Effector CD8-positive, alpha-beta T cell (primary cell): ENCODE measurements at places on chromosomes 11 and 22.

- no peak for DNase-seq
Observed at GRCh38 chr11:68439355-68440065, 21.0 kb upstream of the PPP6R3 start.

DNA sequence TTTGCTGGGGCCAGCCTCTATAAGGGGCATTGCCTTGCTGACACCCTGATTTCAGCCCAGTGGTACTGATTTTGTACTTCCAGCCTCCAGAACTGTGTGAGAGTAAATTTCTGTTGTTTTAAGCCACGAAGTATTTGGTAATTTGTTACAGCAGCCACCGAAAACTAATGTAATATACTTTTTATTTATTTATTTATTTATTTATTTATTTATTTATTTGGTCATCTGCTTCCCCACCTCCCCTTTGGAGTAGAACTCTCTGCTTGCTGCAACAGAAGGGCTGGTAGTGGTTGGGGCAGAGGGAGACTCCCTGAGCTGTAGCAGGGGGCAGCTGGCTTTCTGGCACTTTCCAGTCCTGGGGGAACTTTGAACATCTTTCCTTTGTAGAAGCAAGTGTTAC is 128.4 kb upstream of the RAG2 start:
- DNase-seq = no peak

DNA sequence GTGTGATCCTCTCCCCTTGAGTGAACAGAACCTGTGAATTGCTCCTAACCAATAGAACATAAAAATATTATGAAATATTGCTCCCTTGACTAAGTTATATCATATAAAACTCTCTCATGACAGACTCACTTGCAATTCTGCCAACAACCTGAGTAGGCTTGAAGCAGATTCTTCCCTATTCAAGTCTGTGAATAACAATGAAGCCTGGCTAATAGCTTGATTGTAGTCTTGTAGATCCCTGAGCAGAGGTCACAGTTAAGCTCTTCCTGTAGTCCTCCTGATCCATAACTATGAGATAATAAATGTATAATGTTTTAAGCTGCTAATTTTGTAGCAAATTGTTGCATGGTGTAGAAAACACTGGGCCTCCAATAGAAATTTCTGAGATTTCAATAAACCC is 540.1 kb upstream of the TENM4 start:
- DNase-seq = no peak

DNA sequence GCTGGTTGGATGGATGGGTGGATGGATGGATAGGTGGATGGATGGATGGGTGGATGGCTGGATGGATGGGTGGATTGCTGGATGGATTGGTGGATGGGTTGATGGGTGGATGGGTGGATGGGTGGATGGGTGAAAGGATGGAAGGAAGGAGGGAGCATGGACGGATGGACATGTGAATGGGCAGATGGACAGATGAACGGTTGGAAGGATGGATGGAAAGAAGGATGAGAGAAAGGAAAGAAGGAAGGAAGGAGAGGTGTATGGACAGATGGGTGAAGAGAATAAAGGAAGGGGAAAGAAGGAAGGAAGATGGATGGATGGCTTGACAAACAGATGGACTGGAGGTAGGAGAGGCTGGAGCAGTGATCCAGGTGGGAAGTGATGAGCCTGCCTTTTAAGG is 5.4 kb downstream of the FGF3 start:
- DNase-seq = no peak

GRCh38 chr11:83508804-83509203 is 222.6 kb upstream of the CCDC90B start:
- no peak for DNase-seq
